ENCODE measurements at places on chromosomes 5 and 9.

DNA sequence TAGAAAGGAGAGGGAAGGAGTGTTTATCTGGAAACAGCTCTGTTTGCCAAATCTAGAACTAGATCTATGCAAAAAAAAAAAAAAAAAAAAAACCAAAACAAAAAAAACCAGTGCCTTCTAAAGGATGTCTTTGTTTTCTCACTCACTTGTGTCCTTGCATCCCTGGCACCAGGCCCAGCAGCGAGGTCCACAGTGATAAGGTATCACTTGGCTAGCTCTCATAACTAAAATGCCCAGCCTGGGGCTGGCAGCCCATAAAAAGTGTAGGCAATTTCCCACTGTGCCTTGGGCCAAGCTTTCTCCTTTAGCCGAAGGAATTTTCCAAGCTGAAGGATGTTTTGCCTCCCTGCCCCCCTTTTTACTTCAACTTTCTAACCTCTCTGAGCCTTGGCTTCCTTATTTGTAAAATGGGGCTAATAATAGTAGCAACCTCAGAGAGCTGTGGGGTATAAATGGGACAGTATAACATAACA is 20.8 kb downstream of the RGS3 start:
- DNase-seq = no peak

GRCh38 chr9:117074342-117074662 is 340.6 kb downstream of the ASTN2 start:
- no peak for DNase-seq

DNA sequence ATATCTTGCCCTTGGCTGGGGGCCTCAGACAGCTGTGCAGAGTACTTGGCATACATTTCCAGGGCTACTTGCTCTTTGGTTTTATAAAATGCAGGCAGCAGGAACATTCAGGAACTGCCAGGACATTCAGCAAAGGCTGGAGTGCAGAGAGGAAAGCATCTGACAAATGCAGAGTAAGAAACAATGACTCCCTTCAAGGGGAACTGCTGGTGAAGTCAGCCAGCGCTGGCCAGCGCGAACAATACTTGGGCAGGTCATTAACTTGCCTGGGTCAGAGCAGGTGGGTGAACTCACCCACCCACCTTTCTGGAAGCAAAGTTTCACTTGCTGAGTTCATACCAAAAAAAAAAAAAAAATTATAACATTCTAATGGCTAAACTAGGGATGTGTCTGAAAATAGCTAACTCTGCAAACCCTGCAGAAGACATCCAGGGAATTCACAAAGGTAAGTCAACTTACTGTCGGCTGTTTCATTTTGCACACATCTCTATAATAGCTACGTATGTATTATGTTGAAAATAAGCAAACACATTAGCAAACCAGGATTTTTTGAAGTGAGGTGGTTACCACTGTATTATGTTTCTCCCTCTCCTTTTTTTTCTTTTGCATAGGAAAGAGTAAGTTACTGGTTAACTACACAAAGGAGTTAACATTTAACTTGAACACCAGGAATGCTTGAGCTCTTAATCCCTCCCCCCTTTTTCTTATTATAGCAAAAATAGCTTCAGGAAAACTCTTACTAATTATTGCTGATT is 152.2 kb downstream of the GLIS3 start:
- DNase-seq = no peak

- no peak for DNase-seq
Measured at GRCh38 chr5:143714629-143715028, 97.3 kb upstream of the HMHB1 start.

GRCh38 chr5:89313804-89314588 is 431.0 kb upstream of the MEF2C start:
- no peak for DNase-seq

GRCh38 chr9:70761139-70761670 is 346.7 kb upstream of the KLF9 start:
- DNase-seq = no peak

GRCh38 chr9:137759649-137760321 is 117.8 kb upstream of the CACNA1B start:
- DNase-seq = no peak

DNA sequence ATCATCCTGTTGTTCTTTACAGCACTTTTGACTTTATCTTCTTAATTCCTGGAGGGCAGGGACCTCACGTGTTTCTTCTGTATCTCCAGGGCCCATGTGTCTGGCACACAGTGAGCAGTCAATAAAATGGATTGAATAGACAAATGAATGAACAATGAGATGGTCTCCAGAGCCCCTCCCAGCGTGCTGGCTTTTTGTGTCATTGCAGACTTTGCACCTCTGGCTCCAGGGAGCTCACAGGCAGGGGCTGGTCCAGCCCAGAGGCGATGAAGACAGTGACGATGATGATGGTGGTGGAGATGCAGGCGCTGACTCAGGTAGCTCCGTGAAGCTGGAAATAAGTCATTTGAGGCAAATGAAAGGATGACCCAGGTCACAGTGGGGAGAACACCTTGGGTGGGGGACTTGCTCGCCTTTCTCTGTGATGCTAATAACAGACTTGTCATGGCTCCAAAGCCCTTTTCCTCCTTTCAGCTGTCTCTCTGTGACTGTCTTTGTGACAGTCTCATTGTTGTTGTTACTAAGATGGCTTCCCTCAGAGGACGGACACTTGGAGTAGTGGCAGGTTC is 30.4 kb upstream of the FABP6 start:
- no peak for DNase-seq

- no peak for DNase-seq
Measured at GRCh38 chr5:178232920-178233429, 373 bp upstream of the PHYKPL start.

DNA sequence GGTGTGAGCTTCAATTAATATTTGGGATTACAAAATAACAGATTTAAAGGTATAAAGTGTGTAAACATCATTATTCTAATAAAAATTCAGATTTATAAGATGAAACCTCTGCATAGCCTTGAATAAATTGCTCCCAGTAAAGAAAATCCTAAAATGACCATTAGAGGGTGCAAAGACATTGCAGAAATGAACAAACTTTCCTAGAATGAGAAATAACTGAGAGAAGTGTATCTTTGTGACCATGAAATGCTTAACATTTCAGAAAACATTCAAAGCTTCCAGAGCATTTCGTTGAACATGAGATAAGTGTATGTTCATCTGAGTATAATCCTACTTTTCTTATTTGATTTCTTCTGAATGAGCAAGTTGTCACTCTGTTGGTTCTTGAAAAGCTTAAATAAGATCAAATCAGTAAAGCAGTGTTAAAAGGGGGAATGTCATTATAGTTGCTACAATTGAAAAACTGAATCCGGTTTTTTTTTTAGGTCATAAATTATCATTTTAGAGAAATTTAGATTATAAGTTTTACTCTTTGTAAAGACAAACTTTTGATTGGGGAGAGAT is 24.7 kb upstream of the NUDT12 start:
- no peak for DNase-seq

GRCh38 chr5:154355129-154355611 is 90.6 kb upstream of the SAP30L start:
- DNase-seq = no peak

DNA sequence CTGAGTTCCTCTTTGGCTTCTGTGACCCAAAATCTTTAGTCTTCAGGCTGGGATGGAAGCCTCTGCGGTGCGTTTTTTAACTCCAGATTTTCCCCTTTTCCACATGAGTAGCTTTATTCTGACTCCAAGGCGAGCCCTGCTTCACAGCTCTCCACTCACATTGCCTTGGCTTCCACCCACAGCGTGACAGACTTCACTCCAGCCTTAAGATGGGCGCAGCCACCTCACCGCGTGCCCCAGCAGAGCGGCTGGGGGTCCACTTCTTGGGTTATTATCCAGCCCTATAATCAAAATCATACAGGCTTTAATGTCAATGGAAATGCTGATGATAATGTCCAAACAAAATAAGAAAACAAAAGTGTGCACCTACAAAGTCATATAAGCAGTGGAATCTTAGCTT is 1.2 kb downstream of the EXOC3 start:
- no peak for DNase-seq

GRCh38 chr9:38295764-38296163 is 96.7 kb upstream of the ALDH1B1 start:
- no peak for DNase-seq

GRCh38 chr5:92749943-92750342 is 831.1 kb downstream of the NR2F1-AS1 start:
- no peak for DNase-seq

DNA sequence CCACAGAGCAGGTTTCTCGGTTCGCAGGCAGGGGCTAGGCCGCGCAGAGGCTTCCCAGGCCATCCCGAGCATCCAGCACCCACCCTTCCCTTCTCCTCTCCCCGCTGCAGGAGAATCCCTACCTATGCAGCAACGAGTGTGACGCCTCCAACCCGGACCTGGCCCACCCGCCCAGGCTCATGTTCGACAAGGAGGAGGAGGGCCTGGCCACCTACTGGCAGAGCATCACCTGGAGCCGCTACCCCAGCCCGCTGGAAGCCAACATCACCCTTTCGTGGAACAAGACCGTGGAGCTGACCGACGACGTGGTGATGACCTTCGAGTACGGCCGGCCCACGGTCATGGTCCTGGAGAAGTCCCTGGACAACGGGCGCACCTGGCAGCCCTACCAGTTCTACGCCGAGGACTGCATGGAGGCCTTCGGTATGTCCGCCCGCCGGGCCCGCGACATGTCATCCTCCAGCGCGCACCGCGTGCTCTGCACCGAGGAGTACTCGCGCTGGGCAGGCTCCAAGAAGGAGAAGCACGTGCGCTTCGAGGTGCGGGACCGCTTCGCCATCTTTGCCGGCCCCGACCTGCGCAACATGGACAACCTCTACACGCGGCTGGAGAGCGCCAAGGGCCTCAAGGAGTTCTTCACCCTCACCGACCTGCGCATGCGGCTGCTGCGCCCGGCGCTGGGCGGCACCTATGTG is 36.1 kb downstream of the NTNG2 start:
- DNase-seq = no peak

- DNase-seq = no peak
Measured at GRCh38 chr5:82561797-82562196, 283.6 kb upstream of the RPS23 start.

GRCh38 chr5:150285114-150285513 is 4.5 kb downstream of the CAMK2A start:
- no peak for DNase-seq

DNA sequence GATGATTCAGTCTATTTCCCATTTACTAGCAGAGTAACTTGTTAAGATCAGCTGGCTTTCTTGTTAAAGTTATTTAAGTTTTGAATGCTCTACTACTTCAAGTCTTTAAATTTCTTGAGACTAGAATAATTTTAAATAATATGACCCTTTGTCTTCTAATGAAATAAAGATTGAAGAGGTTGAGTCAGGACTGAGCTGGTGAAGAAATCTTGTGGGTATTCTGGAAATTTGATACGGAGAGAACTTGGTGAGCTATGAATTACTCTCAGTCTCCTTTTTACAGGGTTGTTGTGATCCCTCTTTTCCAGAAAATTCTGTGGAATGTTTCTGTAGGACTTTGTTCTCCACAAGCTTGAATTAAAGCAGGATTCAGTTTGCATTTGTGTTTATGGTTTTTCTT is 29.3 kb downstream of the RNF20 start:
- no peak for DNase-seq

- DNase-seq = no peak
Measured at GRCh38 chr5:123146696-123147095, 57.7 kb downstream of the PRDM6 start.

DNA sequence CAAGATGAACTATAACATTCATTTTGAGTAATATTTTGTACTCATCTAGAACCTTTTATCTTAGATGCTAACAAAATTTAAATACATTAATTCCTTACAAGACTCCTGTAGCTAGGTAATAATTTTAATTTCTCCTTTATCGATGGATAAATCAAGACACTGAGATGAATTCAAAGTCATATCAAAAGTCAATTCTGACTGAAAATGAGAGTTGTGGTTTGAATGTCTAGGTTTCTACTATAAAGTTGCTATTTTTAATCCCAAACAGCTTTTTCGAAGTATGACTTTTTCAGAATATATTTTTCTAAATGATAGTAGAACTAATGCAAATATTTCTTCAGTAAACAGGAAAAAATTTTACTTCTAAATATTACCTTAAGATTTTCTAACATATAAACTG is 491.7 kb upstream of the FAM174A start:
- no peak for DNase-seq

Data from activated T-helper 1 cell treated with anti-CD3 and anti-CD28 coated beads, Interleukin-2, amount 50 U/mL, for 16 hours (primary cell).